ENCODE measurements at places on chromosomes 3 and 15. TPM values are rescaled to one million over a fixed set of nuclear protein-coding genes. Genes with fewer than 3 reads are reported as not detected.

Gene MNS1
- total RNA-seq, result 2.2 TPM

- DNase-seq, result no peak
These were observed 15.7 kb upstream of the TFRC start for GRCh38 chr3:196097373-196098154.

DNA sequence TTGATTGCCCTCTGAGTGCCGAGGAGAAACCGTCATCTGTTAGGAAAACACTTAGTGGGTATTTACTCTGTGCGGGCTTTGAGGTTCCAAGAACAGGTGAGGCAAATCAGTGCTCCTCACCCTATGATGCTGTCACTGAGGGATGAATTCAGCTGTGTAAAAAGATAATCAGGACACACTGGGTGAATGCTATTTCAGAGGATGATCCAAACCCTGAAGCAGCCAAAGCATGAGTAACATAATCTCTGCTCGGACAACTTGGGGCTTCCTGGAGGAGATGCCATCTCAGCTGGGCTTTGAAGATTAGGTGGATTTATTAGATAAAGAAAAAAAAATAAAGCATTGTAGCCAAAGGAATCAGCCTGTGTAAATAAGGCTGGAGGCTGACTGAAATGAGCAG is 10.5 kb upstream of the GADL1 start:
- no peak for DNase-seq

DNA sequence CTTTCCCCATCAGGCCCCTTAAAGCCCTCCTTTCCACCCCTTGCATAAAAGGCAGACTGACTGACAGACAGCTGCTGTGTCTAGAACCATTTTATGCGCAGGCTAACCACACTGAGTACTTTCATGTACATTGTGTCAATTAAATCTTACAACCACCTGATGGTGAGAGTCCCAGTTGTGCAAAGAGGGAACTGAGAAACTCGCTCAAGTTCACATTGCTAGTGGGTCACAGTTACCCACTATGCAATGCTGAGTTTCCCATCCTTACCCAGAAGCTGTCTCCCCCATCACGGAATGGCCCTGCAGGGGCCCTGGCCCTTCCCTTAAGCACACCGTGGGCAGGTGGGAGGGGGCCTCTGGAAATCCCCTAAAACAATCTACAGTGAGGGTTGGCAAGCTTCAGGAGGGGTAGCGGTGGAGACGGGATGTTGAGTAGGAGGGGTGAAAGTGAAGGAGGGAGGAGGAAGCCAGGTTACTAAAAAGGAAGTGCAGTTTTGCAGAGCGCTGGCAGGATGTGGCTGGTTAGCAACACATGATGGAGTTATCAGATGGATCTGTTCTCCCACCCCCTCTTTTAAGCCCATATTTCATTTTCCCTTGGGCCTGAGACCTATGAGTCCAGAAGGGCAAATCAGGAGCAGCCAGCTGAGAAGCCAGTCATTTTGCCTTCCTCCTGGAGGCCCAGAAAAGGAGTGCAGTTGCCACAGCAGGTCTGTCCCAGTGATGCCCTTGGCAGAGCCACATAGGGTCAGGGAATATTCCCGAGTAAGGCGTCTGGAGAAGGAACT is 30.0 kb downstream of the STARD5 start:
- no peak for DNase-seq

- DNase-seq, result no peak
These were observed 40.0 kb upstream of the PRR23E start for GRCh38 chr3:127152684-127153505.

Gene AMOTL2
- 300 TPM for total RNA-seq

Gene C3orf22
- not detected for total RNA-seq

Gene MASP1
- 1.2 TPM for total RNA-seq

DNA sequence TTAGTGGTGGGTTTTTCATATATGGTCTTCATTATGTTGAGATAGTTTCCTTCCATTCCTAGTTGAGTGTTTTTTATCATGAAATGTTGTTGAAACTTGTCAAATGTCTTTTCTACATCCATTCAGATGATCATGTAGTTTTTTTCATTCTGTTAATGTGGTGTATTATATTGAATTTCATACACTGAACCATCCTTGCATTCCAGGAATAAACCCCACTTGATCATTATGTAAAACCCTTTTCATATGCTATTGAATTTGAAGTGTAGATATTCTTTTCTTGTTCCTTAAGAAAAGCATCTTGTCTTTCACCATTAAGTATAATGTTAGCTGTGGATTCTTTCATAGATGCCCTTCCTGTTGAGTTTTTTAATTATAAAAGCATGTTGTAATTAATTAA is 42.9 kb downstream of the PIAS1 start:
- no peak for DNase-seq

DNA sequence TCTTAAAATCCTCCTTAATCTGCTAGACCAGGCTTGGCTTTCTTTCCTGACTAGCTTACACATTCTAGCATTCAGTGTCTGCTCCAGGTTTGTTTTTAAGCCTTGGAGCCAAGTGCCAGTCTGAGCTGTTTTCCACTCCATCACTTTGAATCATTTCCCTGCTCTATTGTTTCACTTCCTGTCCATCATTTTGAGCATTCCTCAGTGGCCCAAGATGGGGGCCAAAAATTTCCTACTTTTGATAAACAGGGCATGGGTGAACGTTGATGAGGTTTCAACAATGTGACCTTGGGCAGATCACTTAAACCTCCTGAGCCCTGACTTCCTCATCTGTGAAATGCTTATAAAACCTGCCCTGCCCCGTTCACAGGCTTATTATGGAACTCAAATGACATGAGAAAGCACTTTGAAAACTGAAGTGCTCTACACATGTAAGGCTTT is 4.4 kb downstream of the CYP19A1 start:
- DNase-seq, result no peak

DNA sequence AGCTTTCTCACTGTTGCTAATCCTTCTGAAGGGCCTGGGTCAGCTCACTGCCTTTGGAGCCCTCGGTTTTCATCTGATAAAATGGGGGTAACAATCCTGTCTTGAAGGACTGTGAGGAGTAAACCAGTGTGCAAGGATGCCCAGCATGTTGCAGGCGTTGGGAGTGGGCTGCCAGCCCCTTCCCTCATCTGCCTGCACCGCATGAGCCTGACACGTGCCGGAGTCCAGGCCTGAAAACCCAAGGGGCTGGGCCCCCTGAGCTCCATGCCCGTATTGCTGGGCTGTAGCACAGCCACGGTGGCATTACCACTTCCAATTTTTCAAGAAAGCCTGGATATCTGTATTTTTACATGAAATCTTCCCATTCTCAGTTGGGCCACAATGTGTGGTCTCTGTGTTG is 98.1 kb downstream of the DNAJB8 start:
- DNase-seq, result peak; percentile 22

Gene DUOXA1
- 0.29 TPM for total RNA-seq

GRCh38 chr3:183697123-183697609 is 431 bp upstream of the YEATS2 start:
- DNase-seq, result peak; percentile 81

- peak; percentile 90 for DNase-seq
These were observed 49.0 kb downstream of the KY start for GRCh38 chr3:134601539-134602439.

DNA sequence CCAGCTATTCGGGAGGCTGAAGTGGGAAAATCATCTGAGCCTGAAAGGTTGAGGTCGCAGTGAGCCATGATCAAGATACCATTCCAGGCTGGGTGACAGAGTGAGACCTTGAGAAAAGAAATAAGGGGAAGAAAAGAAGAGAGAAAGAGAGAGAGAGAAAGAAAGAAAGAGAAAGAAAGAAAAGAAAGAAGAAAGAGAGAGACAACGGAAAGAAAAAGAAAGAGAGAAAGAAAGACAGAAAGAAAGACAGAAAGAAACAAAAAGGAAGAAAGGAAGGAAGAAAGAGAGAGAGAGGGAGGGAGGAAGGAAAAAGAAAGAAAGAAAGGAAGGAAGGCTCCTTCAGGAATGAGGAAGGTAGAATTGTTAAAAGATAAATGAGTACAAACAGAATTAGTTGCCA is 84.5 kb downstream of the RPL22L1 start:
- DNase-seq, result no peak

Measured in osteoblast (primary cell).